SK-N-SH treated with all-trans-retinoic acid at 6 μM for 48 hours (cell line): ENCODE measurements at places on chromosomes 6 and 20.
A peak's percentile ranks its signal among the peaks of the same experiment; 100 is the strongest.

- ATAC-seq = peak; percentile 53
Measured at GRCh38 chr20:1423625-1424106, 30.8 kb upstream of the FKBP1A start.

DNA sequence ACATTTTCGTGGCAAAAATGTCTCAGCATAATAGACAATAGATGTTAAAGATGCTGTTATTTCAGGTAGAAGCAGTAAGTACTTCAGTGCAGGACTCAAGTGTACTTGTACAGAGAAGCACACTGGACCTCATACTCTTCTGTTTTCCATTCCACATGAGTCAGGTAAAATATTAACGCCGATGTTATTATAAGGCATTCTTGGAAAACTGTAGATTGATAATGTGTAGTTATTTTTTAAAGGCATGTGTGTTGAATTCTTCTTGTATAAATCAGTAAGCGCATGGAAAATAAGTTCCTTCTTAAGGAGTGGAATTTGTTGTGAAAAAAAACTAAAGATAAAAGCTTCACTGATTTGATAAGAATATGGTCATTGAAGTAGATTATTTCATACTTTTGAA lies 45.8 kb downstream of the DOP1A start:
- ATAC-seq = no peak

DNA sequence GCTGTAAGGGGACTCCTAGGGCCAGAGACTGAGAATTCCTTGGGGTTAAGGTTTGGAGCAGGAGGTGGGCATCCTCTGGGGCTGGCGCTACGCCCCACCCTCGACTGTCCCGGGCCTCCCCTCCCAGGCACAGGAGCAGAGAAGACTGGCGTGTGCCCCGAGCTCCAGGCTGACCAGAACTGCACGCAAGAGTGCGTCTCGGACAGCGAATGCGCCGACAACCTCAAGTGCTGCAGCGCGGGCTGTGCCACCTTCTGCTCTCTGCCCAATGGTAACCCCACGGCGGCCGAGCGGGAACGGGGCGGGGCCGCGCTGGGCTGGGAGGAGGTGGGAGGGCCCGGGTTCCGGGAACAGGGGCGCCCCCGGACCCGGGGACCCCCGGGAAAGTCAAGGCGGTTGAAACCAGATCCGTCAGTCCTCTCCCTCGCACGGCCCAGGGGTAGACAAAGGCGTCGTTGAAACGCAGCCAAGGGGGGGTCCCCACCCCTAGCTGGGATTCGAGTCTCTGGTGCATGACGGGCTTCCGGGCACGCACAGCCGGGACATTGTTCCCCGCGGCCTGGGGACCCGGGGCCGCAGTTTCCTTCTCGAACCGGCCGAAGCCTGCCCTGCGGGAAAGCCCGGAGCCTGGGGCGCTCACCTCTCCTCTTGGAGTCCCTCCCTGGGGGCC lies 844 bp downstream of the WFDC2 start:
- peak; percentile 89 for ATAC-seq

DNA sequence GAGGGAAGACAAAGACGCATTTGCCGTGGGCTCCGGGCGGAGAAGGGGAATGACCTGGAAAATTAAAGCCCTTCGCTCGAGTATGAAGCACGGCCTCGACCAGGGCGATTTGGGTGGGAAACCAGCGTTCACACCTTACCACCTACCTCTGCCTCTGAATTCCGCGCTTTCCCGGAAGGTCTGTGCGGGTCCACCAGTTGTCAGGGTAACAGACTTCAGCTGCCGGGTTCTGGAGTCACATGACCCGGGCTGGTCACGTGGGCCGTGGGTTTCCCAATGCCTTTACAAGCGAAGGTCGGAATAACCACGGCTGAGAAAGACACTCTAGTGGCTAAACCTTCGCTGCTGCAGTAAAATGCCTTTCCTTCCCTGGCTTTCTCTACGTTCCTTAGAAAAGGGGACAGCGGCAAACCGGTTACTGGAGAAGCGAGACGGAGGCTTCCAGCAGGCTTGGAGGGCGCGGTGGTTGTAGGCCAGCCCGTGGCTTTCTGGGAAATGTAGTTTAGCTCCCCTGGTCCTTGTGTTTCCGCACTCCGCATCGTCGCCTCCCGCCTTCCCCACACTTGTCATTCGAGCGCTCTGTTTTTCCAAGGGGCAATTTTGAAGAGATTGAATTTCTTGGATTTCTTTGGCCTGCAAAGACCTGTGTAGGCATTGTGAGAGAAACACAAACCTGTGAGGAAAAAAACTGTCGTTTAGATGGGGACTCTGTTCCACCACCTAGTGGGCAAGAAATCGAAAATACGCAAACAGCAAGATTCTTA lies at the start of gene CEP162:
CEP162 (minus strand) TSS at position 210 of the 764 bp plus-strand sequence. CDS start 1,250 bp downstream, outside the sequence.
- peak; percentile 98 for ATAC-seq

DNA sequence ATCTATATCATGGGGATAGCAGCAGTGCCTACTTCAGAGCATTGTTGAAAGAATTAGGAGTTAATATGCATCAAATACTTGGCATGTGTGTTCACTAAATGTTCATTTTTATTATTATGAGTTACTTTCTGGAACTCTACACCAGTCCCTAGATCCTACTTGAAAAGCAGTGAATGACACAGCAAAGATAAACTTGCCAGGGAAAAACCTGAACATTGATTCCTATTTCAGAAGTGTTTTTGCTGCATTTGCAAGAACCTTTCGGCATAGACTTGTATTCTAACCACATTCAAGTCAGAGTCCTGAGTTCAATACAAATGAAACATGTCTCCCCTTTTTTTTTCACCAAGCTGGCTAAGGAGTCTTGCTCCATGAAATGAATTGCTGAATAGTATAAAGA lies 187.4 kb upstream of the TAB2 start:
- ATAC-seq = no peak

DNA sequence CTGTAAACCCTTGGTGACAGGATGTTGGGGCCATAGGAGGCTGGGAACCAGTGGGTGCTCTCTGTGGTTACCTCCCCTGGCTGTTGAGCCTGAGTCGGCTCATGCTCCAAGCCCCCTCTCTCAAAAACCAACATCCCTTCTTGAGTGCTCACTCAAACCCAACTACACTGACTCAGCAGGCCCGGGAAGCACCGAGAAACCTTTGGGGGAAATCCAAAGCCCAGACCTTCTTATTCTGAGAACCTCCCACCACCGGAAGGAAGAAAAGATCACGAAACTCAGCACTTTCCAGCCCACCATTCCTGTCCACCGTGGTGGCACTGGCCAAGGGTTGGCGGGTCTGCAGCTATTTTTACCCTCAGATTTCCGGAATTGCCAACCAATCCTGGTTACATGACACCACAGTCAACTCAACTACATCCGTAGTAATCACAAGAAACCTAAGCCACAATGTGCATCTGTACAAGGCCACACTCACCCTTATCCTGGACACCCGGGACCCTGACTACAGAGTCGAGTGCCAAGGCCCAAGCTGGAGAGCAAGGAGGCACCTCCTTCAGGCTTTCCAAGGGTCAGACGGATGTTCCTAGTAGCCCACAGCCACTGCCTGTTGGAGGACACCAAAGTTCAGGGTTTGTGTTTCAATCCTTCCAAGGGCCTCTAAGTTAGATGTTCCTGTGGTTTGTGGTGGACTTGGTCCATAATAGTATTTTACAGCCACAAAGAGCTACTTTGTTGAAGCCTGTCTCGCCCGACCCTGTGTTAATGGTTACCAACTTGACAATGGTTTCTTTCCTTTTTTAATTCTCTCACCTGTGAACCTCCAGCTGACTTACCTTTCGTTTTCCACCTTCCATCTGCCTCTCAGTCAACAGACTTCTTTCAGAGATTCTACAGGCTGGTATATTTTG lies 317.0 kb downstream of the CDC5L start:
- no peak for ATAC-seq

DNA sequence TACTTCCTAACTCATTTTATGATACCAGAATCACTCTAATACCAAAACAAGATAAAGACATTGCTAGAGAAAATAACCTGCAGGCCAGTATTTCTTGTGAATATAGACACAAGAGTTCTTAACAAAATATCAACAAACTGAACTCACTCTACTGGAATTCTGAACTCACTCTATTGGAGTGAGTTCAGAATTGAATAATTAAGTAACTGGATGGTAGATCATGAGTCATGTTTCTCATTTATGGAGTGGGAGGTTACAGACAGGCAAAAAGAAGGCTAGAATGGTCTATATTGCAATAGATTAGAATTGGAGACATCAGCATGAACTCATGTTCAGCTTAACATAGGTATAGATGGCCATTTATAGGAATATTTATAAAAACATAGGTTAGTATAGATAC lies 26.6 kb upstream of the C6orf58 start:
- no peak for ATAC-seq

GRCh38 chr6:145036848-145037567 lies 698.3 kb downstream of the EPM2A start:
- ATAC-seq = peak; percentile 61

DNA sequence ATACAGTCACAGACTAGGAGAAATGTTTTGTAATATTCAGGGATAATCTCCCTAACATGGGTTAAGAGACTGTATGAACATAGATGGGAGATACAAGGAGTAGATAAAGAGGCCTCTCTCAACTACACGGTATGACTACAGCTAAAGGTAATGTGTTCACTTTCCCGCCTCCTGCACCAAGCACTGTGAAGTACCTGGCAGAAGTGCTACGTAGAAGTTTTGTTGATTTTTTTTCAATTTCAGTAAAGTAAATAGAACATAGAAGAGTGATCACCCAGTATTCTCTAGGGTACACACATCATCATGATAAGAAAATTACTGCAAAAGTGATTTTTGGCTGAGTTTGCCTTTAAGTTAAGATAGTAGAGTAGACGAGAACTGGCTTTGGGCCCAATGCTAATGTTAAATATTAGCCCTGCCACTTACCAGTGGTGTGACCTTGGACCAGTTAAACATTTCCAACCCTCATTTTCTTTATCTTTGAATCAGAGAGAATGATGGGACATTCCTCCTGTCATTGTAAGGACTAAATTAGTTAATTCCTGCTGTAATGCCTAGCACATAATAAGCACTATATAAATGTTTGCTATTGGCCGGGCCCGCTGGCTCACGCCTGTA lies 183.6 kb downstream of the COL9A1 start:
- no peak for ATAC-seq

GRCh38 chr6:25930532-25931410 lies at the start of gene SLC17A2:
Gene SLC17A2 (minus strand): TSS chr6:25930691. CDS start chr6:25925796, 4,895 bp downstream.
- ATAC-seq = no peak

- ATAC-seq = no peak
Measured at GRCh38 chr6:25640891-25641290, 11.1 kb upstream of the SCGN start.

DNA sequence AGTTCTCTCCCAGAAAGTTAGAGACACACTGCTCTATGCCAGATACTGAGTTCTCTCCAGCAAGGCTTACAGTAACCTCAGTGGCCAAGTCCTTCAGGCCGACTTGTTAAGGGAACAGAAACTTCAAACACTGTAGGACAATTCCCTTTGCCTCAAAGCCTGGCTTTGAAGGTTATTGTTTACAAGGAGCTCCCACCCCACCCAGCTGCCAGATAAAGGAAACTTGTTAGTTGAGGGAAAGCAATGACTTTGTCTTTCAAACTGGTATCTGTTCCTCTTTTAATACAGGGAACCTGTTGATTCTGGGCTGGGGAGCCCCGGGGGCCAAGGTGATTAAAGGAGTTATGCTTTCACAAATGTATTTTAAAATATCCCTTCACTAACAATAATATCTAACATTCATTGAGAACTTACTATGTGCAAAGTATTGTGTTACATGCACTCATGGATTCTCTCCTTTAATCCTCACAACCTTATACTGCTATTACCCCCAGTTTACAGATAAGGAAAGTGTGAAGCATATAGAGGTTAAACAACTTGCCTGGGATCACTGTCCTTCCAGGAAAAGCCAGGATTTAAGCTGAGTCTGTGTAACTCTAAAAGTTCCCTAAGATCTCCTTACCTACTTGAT lies 27.6 kb upstream of the CDKN1A start:
- no peak for ATAC-seq

GRCh38 chr6:43817192-43817591 lies 47.2 kb downstream of the VEGFA start:
- peak; percentile 91 for ATAC-seq

DNA sequence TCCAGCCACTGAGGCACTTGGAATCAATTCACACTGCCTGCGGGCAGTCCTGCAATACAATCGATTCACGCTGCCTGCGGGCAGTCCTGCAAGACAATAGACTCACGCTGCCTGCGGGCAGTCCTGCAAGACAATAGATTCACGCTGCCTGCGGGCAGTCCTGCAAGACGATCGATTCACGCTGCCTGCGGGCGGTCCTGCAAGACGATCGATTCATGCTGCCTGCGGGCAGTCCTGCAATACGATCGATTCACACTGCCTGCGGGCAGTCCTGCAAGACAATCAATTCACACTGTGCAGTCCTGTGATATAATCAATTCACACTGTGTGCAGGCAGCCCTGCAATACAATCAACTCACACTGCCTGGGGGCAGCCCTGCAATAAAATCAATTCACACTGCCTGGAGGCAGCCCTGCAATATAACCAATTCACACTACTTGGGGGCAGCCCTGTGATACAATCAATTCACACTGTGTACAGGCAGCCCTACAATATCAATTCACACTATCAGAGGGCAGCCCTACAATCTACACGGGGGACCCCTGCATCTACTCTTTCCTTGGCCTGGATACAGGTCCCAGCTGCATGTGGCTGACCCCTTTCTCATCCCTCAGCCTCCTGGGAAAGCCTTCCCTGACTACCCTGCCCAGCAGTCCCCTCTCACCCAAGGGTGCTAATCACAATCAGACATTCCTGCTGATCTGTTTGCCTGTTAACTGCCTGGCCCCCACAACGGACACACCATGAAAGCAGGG lies 10.4 kb downstream of the TAF4 start:
- ATAC-seq = no peak

DNA sequence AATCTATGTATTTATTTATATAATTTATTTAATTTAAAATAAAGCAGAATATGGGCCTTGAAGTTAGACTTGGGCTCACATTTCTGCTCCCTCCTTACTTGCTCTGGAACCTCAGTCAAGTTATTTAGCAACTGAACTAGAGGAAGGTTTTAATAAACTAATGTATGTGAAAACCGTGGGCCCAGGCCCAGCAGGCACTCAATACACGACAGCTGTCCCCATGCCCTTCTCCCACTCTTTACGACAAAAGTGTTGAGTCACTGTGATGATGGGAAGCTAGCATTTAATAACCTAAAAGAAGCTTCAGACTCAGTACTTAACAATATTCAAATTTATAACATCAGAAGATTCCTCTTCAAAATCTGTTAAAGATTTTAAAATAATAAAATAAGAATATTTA lies 46.7 kb downstream of the SERAC1 start:
- ATAC-seq = no peak

- no peak for ATAC-seq
Measured at GRCh38 chr6:115310156-115310555, 750.5 kb downstream of the FRK start.

DNA sequence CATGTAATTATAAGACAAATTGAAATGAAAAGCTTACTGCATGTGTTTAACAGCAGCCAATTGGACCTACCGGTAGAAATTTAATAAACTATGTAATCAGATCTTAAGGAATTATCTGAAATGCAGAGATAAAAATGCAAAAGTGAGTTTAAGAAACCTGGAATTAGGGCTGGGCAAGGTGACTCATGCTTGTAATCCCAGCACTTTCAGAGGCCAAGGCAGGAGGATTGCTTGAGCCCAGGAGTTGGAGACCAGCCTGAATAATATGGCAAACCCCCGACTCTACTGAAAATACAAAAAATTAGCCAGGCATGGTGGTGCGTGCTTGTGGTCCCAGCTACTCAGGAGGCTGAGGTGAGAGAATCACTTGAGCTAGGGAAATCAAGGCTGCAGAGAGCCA lies 74.1 kb downstream of the HFE start:
- ATAC-seq = no peak

GRCh38 chr6:125940247-125941041 lies 16.1 kb upstream of the HINT3 start:
- peak; percentile 25; the same call in 2 of the 3 replicates for ATAC-seq

- ATAC-seq = no peak
Measured at GRCh38 chr6:134637847-134638437, 312.0 kb downstream of the ALDH8A1 start.

- no peak for ATAC-seq
Measured at GRCh38 chr6:44457596-44457995, 70.1 kb downstream of the CDC5L start.
